ENCODE measurements at places on chromosomes 2 and 18.

DNA sequence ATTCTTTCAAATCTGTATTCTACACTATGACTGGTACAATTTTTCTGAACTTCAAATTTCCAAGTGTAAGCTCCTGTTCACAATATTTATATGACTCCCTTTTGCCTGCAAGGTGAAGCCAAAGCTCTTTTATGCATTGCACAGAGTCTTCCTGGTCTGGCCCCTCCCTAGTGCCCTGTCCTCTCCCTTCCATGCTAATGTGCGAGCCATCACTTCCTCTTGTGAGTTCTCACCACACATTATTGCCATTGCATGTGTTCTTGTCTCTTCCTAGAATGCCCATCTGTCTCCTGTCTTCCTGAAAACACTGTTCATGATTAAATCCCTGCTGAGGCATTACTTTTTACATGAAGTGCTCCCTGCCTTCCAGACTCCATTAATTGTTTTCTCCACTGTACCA is 169.9 kb downstream of the MC4R start:
- DNase-seq: no peak

- no peak for DNase-seq
Measured at GRCh38 chr2:107585851-107586250, 240.8 kb upstream of the RGPD4 start.

GRCh38 chr2:217935235-217935879 is 67.4 kb downstream of the TNS1 start:
- DNase-seq: no peak

GRCh38 chr2:203983064-203983715 is 46.6 kb downstream of the ICOS start:
- DNase-seq: no peak

- no peak for DNase-seq
Measured at GRCh38 chr2:197181491-197181890, 129.1 kb downstream of the ANKRD44 start.

GRCh38 chr18:50644807-50645206 is 84.9 kb downstream of the MAPK4 start:
- no peak for DNase-seq

GRCh38 chr2:97267411-97268074 is 154.6 kb downstream of the ANKRD36 start:
- no peak for DNase-seq

DNA sequence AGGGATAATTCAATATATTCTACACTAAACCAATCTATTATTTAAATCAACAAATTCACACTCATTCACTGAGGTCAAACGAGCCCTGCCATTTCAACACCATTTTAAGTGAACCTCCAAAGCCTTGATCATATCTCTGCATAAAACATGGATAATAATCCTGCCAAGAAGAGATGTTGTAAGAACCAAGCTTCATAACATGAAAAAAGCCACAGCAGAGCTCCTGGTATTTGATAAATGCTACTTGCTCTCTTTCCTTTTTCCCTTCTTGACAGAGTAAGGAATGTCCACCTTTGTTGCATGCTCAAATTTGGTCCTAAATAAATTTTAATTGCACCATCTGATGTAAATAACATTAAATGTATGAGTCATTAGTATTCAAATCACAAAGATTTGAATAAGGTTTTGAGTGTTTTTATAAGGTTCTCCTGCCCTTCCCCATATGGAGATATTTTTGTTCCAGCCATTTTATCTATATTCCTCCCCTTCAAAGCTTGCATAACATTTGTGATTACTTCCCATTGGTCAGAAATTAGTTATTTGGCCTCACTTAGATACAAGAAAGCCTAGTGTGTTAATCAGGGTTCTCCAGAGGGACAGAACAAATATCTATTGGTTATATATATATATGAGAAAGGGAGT is 318.8 kb downstream of the RND3 start:
- no peak for DNase-seq

DNA sequence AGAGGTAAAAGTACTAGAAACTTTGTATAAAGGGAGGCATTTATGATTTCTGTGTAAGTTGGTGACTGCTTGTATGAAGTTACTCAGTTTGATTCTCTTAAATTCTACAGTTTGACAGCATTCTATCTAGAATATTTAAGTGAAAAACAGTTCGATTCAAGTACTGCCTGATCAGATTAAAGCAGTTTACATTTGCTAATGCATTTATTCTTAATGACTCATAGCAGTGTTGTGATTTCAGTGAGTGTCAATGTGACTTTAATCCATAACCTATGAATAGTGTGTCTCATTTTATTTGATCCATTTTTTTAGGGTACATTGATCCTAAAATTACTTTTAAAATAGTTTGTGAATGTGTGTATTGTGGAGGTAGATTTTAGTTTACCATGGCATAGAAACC is 35.7 kb downstream of the WDR43 start:
- DNase-seq: no peak

GRCh38 chr2:28593160-28593755 is 97.4 kb downstream of the PLB1 start:
- no peak for DNase-seq

GRCh38 chr2:220228310-220229006 is 601.0 kb downstream of the SLC4A3 start:
- DNase-seq: no peak

DNA sequence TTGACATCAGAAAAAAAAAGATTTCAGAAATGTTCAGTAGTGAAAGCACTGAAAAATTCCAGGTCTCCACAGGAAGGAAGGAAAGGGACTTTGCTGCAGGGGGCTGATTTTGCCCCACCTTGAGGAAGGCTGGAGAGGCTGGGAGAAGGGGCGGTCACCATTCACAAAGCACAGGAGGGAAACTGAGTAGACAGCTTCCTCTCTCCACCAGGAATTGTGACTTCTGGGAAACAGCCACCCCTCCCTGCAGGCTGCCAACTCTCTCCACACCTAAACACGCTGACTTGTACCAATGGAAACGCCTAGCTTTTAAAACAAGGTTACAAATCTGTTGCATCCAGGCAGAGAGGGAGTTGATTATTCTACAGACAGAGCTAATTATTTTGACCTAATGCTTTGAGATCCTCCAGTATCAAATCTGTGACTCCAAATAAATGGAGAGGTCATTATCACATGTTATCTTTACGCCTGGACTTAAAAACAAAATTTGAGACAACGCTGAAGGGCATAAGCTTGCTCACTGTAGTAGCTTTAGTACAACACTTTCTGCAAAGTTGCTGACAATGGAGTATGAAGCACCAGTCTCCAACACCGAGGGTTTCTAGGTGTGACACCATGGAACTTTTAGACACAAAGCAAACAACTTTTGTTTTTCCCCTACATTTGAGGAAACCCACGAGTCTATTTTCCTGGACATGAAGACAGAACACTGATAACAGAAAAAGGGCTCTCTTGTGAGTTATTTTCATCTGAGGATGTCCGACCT is 42.7 kb downstream of the EPHA4 start:
- DNase-seq: no peak

DNA sequence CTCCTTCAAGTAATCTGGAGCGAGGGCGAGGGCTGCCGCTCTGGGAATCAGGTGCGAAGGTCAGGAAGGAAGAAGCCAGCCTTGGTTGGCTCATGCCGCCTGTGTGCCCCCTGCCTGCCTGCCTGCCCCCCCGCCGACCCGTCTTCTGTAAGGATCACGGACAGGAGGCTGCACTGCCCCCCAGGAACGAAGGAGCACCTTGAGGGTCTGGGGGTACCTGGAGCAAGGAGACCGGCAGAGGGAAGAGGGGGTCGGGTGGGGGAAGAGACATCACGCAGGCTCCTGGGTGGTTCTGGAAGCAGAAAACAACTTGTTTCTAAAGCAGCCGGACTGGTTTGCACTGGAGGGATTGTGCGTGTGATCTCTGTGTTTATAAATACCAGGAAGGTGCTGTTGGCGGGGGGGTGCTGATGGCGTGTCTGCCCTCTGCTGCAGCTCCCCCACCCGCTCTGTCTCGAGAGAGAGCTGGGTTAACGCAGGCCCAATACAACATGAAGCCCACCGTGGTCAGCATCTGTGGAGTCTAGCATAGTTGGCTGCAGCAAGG is 1.7 kb downstream of the FOSL2 start:
- DNase-seq: no peak

GRCh38 chr18:34729740-34730355 is 19.8 kb downstream of the DTNA start:
- DNase-seq: no peak

DNA sequence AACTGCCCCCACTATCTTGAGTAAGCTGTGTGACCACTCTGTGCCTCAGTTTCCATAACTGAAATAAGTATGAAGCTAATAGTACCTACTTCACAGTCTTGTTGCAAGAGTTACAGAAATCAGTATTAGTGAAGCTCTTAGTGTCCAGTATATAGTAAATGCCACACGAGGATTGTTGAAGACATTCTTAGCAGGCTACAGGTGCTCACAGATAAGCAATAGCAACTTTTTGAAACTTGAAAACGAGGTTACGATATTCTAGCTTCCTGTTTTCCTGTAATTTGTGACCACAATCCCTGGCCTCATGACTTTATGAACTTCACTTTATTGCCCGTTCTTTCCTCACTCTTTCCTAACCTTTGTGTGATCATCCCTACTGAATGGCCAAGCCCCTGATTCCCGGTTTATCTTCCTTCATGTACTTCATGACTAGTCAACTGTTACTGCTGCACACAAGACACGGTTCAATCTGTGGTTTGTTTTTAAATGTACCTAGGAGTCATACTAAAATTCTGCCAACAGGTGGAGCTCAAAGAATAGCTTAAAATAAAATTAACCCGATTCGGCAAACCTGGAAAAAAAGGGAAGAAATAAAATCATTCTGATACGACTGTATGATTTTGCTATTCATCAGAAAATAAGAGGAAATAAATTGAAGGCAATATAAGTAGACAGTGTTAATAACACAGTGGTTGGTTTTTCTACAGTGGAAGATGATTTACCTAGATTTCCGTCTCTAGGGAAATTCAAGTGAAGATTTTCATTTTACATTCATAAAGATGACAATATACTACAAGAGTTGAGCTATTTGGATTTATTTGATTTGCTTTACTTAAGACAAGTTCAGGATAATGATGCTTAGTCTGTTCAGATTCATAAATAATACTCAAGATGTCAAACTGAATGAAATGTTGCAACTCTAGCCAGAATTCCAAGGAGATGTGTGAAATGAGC is 38.1 kb upstream of the STAT1 start:
- DNase-seq: no peak

- DNase-seq: no peak
Measured at GRCh38 chr18:12885500-12885899, 1.5 kb upstream of the PTPN2 start.

DNA sequence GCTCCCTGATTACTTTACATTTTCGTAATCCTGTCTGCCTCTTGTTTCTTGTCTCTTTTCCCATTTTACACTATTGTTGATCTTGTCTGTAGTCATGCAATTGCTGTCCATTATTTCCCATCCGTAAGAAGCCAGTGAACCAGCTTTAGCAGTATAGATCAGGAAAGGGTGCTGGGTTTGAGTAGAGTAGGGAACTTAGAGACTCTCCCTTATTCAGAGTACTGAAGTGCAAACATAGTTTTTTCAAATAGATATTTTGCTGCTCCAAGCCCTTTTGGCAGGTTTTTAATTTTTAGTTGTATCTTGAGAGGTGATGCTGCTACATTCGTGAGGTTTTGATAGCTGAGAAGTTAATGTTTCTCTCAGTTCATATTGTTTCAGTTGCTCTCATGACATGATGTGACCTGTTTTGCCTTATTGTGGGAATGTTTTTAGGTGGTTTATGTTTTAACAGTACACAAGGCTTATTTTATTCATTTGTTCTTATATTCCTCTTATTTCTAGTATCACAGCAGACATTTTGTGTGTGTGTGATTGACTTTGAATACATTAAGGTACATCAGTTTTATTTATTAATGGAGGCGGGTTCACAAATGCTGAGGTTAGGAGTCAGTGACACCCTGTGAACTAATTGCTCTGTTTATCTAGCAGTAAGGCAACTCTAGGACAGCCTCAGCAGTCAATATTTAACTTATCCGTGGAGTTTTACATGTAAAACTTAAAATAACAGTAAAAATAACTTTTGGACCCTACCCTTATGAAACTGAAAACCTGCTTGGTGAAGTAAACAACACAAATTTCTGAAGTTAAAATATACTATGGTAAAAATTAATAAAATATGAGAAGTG is 118.4 kb downstream of the ZNF407 start:
- DNase-seq: no peak

- no peak for DNase-seq
Measured at GRCh38 chr2:9638532-9638931, 7.7 kb upstream of the YWHAQ start.

DNA sequence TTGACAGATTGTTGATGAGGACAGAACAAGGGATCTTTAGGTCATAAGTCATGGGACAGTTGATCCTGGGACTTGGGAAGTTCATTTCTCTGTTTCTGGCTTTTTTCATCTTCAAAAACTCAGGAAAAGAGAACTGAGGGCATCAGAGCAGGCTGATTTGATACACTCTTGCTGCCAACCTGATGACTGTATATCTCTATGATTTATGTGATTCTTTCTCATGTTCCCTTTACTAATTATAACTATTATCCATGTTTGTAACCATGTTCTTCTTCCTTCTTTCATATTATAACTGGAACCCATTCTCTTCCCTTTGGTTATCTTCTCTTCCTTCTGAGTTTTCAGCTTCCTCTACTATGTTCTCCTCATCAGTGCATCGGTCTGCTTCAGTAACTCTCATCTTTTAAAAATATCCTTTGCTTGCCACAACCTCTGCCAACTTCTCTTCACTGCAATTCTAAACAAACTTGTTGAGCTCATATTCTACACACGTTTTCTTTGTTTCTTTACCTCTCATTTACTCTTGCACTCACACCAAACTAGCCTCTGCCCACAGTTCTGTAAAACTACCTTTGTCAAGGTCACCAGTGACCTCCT is 13.5 kb downstream of the RASGRP3 start:
- no peak for DNase-seq

DNA sequence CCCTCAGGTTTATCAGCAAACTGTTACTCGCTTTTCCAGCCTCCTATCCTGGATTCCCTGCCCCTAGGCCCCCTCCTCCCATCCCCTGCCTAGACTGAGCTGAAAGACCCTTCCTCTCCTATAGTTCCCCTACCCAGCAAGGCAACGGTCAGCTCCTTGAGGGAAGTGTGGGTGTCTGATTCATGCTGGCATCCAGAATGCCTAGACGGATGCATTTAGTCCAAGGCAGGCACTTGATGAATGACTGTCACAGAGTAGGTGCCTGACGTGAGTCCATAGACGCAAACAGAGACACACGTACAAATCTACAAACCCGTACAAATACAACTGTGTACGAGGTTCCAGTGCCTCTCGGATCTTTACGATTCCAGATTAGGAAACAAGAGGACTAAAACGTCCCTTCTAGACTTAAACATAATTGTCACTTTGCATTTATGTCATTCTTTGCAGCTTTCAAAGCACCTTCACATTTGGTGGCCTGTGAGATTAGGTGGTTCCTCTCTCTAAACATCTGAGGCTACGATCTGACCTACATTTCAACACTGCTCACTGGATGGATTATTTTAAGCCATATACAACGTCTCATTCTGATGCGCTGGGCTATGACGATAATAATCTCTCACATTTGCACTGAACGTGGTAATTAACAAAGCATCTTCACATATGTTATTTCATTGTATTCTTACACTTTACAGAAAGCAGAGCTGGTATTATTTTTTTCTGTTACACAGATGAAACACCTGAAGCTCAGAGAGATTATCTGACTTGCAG is 36.7 kb downstream of the DNMT3A start:
- no peak for DNase-seq
